ENCODE measurements at places on chromosomes 3 and 15.

DNA sequence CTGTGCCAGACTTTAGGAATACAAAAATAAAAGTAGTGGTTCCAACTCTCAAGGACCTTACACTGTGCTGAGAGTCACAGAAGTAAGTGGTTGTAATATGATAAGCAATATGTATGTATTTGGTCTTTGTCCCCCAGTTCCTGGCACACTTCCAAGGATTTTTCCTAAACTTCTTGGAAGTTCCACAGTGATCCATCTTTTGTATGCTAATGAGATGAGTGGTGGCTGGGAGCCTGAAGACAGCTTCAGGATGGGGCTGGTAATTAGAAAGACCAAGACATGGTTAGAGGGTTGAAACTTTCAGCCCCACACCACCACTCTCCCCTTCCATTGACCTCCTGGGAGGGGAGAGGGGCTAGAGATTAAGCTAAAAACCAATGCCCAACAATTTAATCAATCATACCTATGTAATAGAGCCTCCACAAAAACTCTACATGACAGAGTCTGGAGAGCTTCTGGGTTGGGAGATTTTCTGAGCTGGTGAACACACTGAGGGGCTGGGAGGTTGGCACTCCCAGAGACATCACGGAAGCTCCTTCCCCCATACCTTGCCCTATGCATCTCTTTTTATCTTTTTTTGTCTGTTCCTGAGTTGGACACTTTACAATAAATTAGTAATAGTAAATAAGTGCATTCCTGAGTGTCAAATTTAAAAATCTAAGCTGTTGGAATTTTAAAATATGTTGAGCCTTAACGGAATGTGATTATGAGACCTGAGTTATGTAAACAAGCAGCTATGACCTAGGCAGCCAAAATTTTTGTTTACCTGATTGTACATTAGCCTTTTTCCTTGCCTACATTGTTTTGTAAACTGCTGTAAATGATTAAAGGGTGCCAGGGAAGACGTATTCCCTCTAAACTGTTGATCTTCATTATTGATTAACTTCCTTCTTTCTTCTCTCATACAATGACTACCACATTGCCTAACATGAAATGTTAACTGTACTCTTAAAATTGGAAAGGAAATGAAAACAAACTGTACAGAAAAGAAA is 24.3 kb downstream of the CD200R1L start:
- no peak for DNase-seq

GRCh38 chr3:40192628-40193027 is 116.9 kb upstream of the EIF1B start:
- no peak for DNase-seq

DNA sequence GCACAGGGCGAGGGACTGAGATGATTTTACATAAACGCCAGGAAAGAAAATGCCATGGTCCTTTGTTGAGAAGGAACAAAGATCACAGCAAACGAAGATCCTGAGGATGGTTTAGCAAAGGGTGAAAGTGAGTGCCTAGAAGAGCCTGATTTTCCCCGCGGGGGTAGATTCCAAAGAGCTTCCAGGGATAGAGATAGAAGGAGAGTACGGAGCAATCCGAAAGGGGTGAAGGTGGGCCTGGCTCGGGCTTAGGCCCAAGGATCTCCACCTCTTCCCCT is 977 bp downstream of the CDC25A start:
- no peak for DNase-seq

GRCh38 chr3:16907243-16907642 is 22.5 kb downstream of the PLCL2 start:
- DNase-seq = no peak

GRCh38 chr3:182683858-182684257 is 109.4 kb upstream of the ATP11B start:
- no peak for DNase-seq

- DNase-seq = no peak
Observed at GRCh38 chr3:133887803-133888703, 7.6 kb downstream of the RAB6B start.

DNA sequence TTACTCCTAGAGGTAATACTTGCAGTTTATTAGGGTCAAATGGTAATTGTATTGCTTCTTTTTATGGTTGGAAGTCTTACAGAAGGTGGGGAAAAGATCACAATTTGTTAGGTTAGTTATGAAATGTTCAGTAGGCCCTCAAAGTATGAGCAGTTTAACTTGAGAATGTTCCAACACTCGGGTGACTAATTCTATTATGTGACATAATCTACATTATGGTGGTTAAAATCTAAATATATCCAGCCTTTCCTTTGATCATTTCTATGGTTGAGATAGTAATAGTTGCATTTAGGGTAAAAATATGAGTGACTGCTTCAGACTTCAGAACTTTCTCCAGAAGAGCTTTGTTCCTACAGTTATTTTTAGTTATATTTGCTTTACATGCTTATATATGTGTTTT is 19.6 kb upstream of the FBXO22 start:
- no peak for DNase-seq

GRCh38 chr3:20589275-20589674 is 403.3 kb upstream of the SGO1 start:
- DNase-seq = no peak

GRCh38 chr3:9098716-9099675 is 135.7 kb upstream of the RAD18 start:
- no peak for DNase-seq

- DNase-seq = no peak
Observed at GRCh38 chr15:90080458-90080755, 21.9 kb downstream of the IDH2 start.

- DNase-seq = no peak
Observed at GRCh38 chr15:69823223-69823907, 274.4 kb downstream of the TLE3 start.

DNA sequence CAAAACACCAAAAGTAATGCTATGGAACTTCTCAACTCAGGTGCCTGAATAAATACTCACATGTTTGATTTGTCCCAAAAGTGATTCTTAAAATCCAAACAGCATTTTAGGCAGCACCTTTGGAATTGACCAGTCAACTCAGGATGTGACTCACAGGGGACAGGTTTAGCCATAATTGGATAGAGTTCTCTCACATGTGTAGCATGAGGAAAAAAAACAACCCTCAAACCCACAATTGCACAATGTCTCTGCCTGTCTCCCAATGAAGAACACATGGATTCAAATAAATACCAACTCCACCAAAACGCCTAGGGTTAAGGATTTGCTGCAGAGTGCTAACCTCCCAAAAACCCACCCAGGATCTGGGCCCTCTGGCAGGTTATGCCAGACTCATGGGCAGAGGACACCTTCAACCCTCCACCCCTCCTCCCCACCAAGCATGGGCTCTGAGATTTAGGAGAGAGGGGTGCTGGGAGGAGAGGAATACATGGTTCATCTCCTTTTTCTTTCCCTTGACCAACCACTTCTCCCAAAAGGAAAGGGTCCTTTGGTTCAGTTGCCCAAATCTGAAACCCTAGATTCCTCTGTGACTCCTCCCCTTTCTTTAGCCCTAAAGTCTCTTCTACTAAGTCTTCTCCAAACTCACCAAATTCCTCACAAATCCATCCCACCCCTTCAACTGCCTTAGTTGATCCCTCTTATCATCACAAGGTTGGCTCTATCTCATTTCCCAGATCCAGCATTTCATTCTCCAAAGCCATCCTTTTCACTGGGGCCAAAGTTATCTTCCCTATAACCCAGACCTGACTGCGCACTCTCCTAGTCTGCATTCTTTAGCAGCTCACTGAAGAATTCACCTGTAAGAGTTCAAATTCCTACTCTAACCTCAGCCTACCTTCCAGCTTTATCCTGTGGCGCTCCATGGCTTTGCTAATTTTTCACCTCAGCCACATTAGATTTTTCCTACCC is 7.7 kb downstream of the RYK start:
- no peak for DNase-seq

DNA sequence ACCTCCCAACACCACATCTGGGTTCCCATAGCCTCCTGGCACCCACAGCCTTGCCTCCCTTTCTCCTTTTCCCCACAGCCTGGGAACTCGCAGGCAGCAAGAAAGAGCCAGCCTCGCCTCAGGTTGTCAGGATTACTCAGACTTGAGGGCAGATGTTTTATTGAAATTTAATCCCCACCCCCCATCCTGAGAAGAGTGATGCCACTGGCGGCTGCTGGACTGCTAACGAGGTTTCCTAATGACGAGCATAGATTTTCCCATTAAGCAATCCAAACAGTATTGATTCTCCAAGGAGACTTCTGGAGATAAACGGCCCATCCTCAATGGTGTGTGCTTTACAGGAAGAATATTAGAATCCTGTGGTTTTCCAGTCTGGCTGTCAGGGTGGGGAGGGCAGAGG is 13.7 kb downstream of the SHF start:
- DNase-seq = peak; percentile 75

GRCh38 chr3:149717391-149718056 is 34.8 kb downstream of the COMMD2 start:
- DNase-seq = no peak

GRCh38 chr3:7821858-7822257 is 679.8 kb upstream of the LMCD1 start:
- DNase-seq = no peak

- DNase-seq = no peak
Observed at GRCh38 chr15:90860450-90860849, 7.9 kb upstream of the FURIN start.

GRCh38 chr3:15342246-15342645 is 9.9 kb upstream of the SH3BP5 start:
- no peak for DNase-seq

GRCh38 chr3:172648747-172649146 is 62.1 kb downstream of the NCEH1 start:
- no peak for DNase-seq

GRCh38 chr15:79257454-79257853 is 25.1 kb upstream of the ANKRD34C start:
- no peak for DNase-seq

GRCh38 chr3:57596495-57597126 is 533 bp downstream of the ARF4 start:
- no peak for DNase-seq

GRCh38 chr15:40595773-40596172 is 1.7 kb downstream of the KNL1 start:
- DNase-seq = no peak

- no peak for DNase-seq
Observed at GRCh38 chr3:24365168-24365567, 129.5 kb downstream of the THRB start.

GRCh38 chr15:69232144-69232543 is 66.6 kb upstream of the PAQR5 start:
- DNase-seq = no peak

DNA sequence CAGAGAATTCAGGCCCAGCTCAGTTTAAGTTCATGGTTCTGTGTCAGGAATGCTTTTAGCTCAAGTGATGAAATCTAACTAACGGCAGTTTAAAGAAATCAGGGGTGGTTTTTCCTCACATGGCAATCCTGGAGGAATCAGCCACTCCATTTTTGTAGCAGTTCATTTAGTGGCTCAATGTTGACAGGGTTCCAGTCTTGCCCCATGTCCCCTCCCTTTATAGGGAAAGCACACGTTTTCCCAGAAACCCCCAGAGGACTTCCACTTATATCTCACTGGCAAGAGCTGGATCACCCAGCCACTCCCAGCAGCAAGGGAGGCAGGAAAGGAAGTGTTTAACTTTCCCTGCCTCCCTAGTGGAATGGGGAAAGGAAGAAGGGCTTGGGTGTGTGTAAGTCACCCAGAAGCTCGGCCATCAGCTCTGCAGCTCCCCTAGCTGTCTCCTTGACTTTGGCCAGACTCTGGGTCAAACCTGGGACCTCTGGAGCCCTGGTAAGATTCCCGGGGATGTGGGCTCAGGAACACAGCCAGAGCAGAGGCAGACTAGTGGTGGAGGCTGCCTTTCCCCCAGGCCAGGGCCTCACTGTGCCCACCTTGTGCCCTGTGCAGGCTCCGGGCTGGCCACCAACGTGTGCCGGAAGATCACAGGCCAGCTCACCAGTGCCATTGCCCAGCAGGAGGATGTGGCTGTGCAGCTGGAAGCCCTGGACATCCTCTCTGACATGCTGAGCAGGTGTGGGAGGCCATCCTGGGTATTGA is 11.3 kb downstream of the CAND2 start:
- no peak for DNase-seq

DNA sequence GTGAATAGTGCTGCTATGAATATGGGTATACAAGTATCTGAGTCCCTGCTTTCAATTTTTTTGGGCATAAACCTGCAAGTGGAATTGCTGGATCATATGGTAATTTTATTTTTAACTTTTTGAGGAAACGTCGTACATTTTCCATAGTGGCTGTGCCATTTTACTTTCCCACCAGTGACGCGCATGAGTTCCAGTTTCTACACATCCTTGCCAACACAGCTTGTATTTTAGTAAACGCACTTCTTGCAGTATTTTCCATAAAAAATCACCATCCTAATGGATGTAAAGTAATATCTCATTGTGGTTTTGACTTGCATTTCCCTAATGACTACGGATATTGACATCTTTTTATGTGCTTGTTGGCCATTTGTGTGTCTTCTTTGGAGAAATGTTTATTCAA is 105.0 kb downstream of the NFKBIZ start:
- no peak for DNase-seq

- DNase-seq = no peak
Observed at GRCh38 chr3:85821130-85821756, 862.5 kb downstream of the CADM2 start.

- no peak for DNase-seq
Observed at GRCh38 chr15:52246686-52247431, 48.7 kb downstream of the MYO5C start.

DNA sequence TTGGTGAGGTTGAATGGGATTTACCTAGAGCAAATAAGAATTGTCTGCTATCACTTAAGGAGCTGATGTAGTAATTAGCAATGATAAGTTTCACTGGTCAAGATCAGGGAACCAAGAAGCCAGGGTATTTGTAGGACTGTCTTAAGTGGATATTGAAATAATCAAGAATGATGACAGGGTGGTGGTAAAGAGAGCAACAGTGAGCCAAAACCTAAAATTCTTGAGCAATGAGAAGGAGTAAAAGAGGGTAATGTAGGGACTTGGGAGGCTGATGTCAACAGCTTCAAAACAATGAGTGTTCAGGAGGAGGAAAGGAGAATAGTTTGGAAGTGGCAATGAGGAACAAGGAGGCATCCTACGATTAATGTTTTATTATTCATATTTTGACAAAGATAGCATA is 31.5 kb upstream of the SLC2A2 start:
- no peak for DNase-seq

DNA sequence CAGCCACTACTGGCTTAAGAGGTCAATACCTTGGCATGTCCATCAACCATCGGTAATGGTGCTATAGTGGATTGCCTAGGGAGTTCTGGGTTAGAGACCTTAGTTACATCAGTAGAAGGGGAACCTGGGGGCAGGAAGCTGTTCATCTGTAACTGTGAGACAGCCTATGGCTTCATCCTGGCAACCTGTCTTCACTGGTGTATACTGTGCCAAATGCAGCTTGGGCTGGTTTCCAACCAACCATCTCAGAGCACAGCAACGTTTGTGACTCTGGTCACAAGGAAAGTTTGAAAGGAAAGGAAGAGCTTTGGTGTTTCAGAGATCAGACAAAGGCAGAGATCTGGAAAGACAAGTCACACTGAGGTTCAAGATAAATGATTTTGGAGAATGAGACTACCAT is 93.8 kb downstream of the TJP1 start:
- DNase-seq = no peak

DNA sequence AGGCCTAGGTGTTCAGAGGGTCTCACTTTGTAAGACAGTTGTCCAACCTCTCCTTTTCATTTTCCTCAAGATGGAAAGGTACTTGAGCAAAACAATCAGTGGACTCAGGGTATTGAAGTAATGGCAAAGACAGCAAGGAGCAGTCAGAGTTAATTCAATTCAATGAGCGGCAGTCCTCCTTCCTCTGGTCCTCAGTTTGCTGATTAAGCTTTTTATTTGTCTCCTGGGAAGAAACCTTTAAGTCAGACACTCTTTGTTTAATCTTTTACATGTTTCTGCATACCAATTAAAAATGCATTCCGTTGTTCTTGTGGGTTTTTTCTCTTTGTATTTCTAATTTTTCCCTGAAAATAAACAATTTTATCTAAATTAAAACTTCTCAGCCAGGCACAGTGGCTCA is 18.9 kb upstream of the ALDH1L1 start:
- no peak for DNase-seq
